ENCODE measurements at places on chromosomes 7 and 10.

DNA sequence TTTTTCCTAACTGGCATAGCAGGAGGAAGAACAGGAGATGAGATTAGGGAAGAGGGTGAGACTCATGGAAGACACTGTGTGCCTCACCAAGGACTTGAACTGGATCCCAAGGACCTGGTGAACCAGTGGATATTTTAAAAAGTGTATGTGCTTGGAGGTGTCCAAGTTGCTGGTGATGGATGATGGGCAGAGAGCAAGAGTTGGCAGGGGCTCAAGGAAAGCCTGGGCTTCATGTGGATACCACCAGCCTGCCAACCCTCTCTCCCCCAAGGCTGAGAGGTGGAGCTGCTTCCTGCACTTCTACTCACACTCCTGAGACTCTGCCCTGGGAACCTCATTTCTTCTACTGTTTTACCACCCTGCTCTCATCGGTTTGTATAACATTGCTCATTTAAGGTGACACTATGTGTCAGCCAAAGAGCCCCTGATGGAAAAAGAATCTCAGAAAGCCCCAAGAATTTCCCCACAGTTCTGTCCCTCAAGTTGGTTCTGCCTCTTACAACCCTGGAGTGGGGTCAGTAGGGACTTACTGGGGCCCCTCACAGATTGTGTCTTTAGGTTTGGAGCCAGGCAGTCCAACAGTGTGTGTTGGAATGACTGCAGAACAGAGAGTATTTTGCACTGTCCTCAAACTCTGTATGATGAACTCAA, 56.2 kb upstream of the PDCD4 start:
- no peak for DNase-seq

DNA sequence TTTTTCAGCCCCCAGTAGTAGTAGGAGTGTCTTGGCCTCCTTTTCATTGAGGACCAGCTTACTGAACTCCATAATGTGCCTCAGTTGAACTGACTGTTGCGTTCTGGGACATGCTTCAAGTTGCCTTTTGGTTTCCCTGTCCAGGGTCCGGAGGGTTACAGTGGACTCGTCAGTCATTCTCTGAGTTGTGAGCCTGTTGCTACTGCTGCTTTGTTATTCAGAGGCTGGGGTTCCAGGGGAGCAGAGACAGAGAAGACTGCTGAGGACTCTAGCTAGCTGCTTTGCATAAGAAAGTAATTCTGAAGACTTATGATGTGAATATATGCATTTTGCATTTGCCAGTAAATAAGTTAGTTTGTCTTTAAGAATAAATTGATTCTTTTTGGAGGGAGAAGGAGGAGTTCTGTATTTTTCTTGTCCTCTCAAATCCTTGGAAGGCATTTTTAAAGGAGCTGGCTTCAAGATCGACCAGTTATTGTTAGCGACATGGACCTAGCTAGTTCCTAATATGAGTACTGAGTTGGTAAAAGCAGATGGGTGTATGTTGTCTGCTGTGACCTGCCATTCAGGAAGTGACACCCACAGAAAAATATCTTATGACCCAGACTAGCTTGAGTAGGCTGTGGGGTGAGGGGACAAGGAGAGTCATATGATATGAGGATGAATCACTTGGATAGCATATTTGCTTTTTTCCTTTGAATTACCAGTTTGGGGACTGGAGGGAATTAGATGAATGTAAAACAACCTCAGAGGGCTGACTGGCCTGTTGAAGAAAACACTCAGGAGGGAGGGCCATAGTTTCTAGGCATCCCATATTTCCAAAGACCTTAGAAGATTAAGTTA, 8.3 kb downstream of the PI4K2A start:
- no peak for DNase-seq

GRCh38 chr10:77501152-77501845, 136.3 kb downstream of the KCNMA1 start:
- no peak for DNase-seq

GRCh38 chr7:44463169-44463808, 27.2 kb downstream of the NUDCD3 start:
- no peak for DNase-seq

DNA sequence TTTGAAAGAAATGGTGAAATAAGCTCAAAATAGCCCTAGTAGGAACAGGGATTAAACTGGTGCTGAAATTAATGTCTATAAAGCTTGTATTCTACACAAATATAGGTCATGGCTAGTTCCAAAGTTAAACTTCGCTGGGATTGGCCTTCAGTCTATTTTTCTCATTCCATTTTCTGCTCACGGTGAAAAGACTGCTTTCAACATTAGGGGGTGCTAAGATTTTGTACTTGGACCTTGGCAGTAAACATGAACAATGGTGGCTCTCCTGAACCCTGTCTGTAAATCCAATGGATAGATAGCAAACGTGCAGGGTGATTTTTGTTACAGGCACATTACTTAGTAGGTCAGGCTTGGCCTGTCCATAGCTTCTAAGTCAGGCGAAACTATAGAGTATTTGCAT, 36.0 kb upstream of the RSU1 start:
- DNase-seq: no peak

DNA sequence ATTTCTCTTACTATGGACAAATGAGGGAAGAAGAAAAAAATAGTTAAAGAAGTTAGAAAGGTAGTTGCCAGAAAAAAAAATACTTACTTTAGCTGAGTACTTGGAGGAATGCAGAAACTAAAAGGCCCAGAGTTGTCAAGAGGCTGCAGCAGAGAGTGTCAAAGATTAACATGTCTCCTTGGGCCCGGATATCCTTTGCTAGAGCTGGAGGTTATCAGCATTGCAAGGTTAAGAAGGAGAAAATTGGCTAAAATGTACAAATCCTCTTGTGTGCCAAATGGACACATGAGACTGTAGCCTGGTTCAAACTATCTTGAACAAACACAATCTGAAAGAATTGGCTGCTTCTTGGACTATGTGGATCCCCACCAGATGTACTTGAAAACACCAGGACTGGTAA, 377.0 kb downstream of the SEMA3D start:
- no peak for DNase-seq

DNA sequence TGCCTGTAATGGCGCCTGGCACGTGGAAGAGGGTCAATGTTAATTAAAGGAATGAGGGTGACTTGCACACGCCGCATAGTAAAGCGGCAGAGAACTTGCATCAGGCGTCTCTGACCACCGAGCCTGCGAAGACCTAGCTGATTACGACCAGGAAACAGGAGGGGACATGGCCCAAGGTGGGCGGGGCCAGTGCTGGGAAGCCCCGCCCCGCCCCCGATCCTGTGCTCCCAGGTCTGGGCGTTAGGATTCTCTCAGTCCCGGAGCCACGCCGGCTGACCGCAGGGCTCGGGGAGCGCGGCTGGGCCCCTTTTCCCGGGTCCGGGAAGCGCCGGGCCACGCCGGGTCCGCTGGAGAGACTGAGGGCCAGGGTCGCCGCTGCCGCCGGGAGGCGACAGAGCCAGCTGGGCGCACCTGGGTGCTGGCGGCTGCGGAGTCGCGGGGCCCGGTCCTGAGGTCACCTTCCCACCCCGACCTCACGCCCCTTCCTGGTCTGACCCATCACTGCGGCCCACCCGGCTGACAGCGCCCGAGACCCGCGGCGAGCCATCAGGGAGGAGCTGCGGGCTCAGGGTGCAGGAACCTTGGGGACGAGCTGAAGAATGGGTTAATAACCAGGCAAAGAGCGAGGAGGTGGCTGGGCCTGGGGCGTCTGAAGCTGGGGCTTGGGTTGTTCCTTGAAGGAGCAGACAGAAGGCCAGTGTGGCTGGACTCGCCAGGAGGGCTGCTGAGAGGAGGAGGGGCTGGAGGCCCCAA, 23.0 kb upstream of the GRID1 start:
- no peak for DNase-seq

DNA sequence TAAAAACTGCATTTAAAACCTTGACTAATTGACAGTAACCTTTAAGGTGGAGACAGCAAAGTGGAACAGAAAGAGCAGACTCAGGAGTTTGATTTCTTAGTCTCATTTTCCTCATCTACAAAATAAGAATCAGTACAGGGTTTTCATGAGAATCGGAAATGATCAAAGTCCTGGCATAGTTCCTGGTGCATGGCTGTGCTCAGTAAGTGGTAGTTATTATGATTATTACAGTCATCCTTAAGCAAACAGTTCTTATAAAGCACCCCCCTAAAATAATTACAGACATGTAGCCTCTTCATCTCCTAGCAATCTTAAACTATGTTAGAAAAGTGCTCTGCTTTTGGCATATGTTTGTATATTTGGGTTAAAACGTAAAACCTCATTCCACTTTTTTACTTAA, 18.0 kb downstream of the NEBL start:
- peak; percentile 46 for DNase-seq

DNA sequence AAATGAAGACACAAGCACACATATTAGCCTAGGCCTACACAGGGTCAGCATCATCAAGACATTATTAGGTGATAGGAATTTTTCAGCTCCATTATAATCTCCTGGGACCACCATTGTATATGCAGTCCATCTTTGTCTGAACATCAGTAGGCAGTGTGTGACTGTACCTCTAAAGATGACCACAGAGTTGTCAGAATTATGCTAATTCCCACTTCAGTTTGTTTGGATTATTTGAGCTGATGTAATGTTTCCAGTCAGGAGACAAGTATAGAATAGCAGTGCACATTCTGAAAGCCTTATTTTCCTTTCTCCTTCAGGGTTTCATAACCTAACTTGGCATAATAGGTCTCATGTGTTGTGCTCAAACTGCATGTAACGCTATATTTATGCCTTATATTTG, 306.4 kb downstream of the NXPH1 start:
- no peak for DNase-seq

GRCh38 chr7:98994046-98994944, 116.0 kb downstream of the TRRAP start:
- no peak for DNase-seq

GRCh38 chr10:3623746-3624145, 161.3 kb downstream of the KLF6 start:
- no peak for DNase-seq

- DNase-seq: no peak
Measured at GRCh38 chr10:75596930-75597620, 165.7 kb downstream of the LRMDA start.

DNA sequence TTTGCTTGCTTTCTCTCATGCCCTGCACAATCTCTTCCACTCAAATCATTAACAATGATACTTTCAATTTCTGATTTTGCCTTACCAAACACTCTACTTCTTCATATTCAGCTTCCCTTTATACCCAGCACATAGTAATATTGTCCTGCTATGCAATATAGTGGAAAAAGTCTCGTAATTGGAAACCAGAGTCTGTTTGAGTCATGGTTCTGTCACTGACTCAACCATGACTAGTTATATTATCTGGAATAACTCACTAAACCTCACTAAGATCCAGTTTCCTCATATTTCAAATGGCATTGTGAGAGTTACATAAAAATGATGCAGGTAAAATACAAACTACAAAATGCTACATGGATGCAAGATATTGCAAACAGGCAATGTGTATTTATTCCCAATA, 98.5 kb upstream of the LRRTM3 start:
- no peak for DNase-seq

- DNase-seq: peak; percentile 98
Measured at GRCh38 chr7:23474094-23474828, 4.0 kb upstream of the IGF2BP3 start.

DNA sequence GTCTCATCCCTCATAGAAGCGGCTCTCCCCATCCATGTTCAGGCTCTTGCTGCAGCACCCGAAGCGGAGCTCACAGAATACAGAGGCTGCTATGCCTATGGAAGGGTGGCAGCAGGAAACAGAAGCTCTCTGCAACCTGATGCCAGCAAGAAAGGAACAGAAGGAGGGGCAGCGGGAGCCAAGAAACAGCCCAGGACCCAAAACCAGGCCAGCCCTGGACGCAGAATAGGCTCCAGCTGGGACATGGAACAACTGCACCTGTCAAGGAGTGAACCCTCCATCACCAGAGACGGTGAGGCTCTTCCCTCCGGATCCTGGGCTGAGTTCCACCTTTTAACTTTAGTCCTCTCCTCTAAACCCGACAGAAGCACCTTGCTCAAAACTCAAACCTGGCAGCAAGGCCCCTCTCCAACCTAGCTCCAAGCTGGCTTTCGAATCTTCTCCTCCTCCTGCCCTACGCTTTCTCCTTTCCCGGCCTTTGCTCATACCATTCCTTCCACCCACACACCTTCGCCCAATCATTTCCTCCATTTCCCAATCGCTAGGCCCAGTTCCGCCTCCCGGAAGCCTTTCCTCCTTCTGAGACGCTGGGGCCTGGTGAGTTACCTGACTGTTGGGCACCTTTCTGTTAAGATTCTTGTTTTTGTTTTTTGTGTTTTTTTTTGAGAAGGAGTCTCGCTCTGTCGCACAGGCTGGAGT, 122.8 kb upstream of the ZNF92 start:
- no peak for DNase-seq

DNA sequence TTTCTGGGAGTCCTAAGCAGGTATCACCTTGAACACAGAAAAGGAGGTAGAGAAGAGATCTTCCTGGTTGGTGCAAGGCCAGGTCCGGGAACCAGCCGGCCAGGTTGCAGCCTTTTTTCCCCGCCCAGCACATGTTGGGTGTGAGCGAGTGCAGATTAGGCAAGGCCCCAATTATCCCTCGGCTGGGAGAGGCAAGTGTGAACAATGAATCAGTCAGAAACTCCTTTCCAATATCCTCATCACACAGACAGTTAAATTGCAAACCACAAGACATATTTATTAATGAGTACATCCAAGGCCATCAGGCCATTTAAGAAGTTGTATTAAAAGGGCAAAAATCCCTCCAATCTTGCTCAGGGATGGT, 115.0 kb upstream of the AFAP1L2 start:
- no peak for DNase-seq

GRCh38 chr7:95334447-95334846, 10.1 kb upstream of the PON1 start:
- DNase-seq: no peak

GRCh38 chr10:7410862-7411670, at the start of gene SFMBT2:
SFMBT2 (minus strand) TSS chr10:7411034; CDS start chr10:7381898, 29,136 bp downstream.
- no peak for DNase-seq

DNA sequence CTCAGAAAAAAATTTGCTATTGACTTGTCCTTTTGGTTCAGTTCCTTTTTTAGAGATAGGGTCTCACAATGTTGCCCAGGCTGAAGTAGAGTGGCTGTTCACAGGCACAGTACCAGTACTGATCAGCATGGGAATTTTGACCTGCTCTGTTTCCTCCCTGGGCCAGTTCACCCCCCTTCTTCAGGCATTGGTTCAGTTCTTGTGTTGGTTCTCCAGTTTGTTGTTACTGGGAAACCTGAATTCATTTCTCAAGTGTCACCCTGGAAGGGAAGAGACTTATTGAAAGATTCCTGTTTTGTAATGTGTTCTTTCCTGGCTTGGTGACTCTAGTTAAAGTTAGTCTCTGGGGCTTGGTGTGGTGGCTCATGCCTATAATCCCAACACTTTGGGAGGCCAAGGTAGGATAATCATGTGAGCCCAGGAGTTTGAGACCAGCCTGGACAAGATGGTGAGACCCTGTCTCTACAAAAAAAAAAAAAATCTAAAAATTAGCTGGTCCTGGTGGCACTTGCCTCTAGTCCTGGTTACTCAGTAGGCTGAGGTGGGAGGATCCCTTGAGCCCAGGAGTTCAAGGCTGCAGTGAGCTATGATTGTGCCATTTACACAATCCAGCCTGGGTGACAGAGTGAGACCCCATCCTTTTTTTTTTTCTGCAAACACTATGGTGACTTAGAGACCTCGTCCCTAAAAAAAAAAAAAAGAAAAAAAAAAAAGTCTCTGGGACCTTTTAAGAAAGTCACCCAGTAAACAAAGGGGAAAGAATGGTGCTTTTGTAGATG, 52.7 kb downstream of the CNNM2 start:
- DNase-seq: no peak

- DNase-seq: no peak
Measured at GRCh38 chr10:85764108-85764507, 602.5 kb downstream of the GRID1 start.

GRCh38 chr7:99848420-99849216, 20.8 kb downstream of the CYP3A43 start:
- DNase-seq: no peak

GRCh38 chr7:44973610-44974401, 5.0 kb downstream of the MYO1G start:
- no peak for DNase-seq

All from COR-L47 (cell line).